ENCODE measurements at places on chromosomes 11 and 22.

GRCh38 chr22:18979957-18980356 lies 43.9 kb upstream of the PRODH start:
- DNase-seq = no peak

- DNase-seq = no peak
Observed at GRCh38 chr11:86251345-86251744, 6.8 kb downstream of the EED start.

DNA sequence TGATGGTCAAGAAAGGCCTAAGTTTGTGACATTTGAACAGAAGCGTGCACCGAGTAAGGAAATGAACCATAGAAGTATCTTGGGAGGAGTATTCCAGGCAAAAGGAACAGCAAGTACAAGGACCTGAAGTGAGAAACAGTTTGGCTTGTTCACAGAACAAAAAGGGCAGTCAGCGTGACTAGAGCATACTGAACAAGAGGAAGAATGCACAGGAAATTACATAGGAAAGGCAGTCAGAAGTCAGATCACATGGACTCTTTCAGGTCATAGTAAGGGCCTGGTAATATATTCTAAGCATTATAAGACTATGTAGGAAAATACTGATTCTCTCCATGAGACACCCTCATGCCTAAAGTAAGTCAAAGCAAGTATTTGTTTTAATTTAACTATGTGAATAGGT lies 52.3 kb upstream of the GAB2 start:
- no peak for DNase-seq

DNA sequence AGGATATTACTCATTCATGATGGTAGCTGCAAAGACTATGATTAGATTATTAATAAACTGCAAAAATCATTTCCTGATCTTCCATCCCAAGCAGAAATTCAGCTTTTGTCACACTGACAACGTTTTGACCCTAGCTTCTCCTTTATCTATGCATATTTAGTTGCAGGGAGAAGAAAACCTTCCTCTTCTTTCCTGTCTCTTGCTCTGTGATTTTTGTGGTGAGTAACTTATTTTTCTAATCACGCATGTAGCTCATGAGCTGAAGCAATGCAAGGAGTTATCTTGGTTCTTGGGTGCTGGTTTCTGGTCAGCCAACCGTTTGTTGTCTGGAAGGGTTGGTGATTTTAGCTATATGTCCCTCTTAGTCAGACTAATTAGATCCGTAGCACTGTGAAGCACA lies 56.4 kb downstream of the FDX1 start:
- DNase-seq = no peak

DNA sequence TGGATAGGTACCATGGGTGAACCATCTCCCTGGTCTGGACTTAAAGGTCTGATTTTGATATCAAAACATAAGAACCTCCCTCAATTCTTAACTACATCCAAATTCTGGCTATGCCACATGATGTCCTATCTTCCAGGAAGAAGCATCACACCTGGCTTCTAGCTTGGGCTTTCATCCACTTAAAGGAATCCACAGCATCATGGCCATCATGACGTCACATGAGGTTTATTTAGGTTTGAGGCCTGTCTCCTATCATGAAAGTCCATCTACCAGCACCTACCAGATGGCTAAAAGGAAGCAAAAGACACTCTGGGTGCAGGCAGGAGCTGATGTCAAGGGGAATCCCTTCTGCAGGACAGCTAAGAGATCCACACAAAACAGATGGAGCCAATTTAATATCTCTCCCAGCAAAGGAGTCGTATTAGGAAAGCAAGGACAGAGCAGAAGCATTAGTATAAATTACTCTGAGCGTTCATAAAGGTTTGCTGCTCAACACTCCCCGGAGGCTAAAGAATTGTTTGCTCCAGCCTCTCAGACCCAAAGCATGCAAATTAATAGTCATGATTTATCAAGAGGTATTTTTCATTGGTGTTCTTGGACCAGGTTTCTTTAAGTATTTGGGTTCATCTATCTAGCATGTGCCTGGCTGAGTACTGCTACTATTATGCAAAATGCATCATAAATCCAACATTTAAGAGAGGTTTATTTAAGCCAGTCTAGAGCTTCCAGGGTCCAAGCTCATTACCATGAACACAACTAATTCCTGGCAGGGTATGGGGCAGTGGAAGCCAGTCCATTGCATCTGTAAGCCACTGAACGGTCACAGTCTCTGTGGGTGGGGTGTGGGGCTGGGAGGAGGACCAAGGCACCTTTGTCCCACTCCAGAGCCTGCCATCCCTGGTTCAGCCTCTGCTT lies 47.2 kb downstream of the GALNT18 start:
- no peak for DNase-seq

GRCh38 chr22:40000171-40000570 lies 5.4 kb downstream of the FAM83F start:
- DNase-seq = no peak

DNA sequence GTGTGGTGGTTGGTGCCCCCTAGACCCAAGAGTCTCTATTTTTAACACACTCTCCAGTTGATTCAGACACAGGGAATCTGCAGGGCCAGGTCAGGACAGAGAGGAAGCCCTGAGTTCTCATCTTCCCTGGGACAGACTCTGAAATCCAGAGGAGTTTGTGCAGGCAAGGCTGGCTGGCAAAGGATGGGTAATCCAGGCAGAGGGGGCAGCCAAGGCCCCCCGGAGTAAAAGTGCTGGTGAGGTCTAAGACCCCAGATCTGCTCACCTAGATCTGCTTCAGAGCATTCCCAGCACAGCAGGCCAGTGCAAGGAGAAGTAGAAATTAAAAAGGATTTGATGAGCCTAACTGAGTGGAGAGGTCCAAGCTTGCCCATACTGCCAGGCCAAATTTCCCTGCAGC lies 40.6 kb upstream of the MN1 start:
- DNase-seq = no peak

DNA sequence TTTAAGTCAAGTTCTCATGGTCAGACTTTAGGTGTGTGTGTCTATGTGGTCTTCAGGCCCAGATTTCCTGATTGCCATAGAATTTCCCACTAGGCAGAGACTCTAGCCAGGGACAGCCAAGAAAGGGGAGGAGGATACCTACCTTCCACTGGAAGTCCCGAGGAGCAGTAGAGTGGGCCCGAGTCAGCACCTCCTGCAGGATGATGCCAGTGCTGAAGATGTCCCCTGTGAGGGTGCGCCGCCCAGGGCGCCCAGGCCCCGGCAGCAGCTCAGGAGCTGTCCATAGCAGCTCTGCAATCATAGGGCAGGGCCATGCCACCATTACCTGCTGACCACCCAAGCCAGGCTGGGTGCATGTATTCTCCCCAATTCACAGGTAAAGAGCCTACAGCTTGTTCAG lies 41.6 kb upstream of the LRRC32 start:
- no peak for DNase-seq

DNA sequence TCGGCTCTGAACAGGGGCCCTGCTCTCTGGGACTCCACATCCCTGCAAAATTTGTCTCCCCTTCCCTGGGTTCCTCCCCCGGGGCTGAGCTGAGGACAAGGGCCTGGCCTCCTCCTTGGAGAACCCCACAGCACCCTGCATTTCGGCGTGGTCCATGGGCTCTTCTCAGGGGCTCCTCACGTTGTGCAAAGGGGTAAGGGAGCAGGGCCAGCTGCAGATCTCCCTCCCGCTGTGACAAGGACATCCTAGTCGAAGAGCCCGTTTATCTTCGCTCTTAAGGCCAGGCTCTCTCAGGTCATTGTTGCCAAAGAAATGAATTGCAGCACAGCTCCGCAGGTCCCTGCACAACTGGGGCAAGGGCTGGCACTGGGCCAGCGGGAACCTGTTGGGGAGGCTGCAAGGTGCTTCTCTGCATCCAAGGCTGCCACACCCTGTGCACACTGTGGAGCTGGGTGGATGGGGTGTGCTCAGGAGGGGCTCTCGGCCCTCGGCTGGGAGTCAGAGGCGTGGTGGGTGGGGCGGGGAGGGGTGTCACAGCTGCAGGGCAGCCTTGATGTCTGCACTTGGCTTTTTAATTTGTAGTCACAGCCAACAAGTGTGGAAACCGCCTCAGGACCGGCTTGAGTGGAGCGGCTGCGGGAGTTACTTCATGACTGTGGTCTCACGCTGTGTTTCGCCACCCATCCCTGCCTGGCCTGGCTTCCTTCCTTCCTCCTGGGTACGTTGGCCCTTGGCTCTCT lies 26.6 kb upstream of the SEPTIN5 start:
- DNase-seq = no peak

Measured in brain pericyte (primary cell).